ENCODE measurements at places on chromosomes 7 and 10.

DNA sequence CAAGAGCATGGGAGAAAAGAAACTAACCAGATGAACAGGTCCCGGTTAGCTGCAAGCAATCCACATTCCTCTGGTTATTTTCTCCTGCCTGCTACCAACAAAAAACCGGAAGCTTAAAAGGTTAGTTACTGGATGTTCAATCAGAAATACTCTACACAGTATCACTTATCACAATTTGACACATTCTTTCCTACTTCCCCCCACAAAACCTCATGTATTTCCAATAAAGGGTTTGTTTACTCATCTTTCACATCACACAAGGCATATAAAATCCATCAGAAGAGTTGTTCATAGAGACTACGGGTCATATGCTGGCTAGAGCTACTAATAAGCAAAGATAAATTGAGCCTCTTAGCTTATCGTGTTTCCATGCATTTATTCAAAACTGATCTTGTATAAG, 4.8 kb downstream of the SLC25A28 start:
- no peak for DNase-seq

- no peak for DNase-seq
These were observed 1.2 kb downstream of the ZMYND11 start for GRCh38 chr10:136465-136762.

GRCh38 chr10:26367771-26368170, 70.4 kb upstream of the APBB1IP start:
- peak; percentile 11 for DNase-seq

DNA sequence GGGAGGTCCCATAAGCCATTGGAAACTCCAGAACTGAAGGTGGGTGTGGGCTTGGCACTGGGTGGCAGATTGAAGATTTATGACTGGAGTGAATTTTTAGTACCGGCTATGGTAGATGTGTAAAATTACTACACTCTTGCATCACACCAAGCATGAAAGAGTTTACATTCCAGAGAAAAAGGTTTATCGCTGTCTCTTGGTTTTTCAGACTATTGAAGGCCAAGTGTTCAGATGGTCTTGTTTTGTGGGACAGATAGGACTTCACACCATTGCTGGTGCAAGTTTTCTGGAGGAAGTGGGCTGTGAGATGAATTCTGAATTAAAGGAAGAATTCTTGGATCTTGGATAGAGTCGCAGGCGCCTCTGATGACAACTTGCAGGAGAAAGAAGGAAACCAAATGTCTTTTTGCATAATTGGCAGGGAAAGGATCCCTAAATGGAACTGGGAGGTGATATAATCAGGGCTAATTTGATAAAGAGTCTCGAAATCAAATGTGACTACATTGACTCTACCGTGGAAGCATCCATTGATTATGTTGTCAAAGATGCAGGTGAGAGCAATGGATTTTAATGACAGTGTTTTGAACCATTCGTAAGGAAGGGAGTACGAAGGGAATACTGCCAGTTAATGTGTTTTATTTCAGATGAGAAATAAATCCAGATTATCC, 14.2 kb upstream of the NMT2 start:
- no peak for DNase-seq

DNA sequence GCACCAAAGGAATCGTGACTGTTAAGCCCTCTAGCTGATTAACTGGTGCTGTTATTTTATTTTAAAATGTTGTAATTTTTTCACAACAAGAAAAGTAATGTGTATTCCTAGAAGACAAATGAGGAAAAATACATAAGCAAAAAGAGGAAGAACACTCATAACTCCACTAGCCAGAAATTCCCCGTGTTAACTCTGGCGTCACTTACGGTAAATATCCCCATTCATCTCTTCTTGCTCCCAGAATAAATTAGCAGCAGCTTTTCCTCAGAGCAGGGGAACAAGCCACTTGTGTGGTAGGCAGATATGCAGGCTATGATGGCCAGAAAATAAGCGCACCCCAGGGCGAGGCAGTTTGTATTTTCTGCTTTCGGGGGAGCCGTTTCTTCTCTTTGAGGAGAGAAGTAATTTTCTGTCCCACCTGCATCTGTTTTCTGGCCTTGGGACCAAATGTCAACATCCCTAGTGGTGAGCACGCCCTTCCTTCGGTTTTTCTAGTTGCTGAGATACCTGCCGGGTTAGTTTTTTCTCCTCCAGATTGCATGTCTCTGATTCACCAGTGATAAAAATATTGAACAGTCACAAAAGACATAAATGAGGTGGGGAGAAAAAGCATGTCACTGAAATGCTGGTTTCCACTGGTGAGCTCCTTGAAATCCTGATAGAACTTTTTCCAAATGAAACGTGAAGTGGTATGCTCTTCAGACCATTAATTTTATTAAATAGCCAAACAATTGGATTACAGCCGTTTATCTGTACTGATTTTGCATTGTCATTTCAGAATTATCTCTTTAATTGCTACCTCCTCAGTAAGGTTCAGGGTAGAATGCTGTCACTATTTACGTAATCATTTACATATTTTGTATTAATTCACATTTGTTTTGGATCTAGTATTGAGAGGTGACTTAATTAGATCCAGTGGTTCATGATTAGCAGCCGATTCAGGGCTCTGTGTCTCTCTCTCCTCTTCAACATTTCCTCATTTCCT, 268.1 kb downstream of the CAMK1D start:
- no peak for DNase-seq

DNA sequence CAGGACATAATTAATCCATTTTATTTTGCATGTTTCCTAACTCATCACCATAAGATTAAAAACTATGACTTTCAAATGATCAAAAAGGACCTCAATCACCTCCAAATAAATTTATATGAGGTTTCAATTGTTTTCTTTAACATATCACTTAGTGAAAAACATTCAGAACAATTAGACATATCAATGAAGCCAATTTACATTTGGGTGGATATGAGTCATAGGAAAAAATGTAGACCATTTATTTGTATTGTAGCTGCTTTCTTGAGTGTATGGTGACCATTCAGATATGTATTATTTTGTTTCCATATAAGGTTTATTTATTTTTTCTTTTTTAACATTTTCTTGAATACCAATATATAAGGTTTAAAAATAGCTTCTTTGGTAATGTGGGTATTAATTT, 13.3 kb upstream of the EXOC6 start:
- DNase-seq, result no peak

GRCh38 chr10:125882596-125882995, 1.5 kb upstream of the DHX32 start:
- no peak for DNase-seq

GRCh38 chr7:32219416-32219815, 149.2 kb upstream of the PDE1C start:
- no peak for DNase-seq

DNA sequence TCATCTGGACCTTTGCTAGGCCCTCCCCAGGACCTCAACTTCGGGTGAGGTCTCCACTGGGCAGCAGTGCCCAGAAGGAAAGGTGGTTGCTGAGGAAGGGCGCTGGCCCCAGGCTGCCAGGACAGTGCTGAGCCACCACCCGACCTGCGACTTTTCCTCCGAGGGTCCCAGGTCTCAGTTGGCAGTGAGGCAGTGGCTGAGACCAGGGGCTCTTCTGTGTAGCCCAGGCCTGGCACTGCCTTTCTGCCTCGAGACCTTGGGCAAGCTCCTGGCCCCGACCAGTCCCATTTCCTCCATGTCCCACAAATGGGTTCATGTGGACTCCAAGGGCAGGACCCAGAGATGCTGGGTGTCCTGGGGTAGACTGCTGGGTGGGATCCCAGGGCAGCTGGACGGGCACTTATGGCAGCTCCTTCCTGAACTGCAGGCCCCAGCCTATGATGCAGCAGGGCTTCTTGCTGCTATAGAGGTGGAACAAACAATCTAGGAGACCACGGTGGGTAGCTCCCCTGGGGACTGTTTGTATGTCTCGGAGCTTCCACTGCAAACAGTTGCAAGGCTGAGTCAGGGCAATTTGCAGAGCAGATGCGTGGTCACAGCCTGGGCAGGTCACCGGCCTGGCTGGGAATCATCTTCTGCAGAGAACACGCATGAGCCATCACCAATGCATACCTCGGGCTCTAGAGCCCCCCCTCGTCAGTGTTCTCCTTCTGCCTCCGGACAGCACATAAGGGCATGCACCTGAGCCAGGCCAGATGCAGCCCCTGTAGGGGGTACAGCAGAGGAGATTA, 17.9 kb upstream of the LRRC18 start:
- DNase-seq, result no peak

DNA sequence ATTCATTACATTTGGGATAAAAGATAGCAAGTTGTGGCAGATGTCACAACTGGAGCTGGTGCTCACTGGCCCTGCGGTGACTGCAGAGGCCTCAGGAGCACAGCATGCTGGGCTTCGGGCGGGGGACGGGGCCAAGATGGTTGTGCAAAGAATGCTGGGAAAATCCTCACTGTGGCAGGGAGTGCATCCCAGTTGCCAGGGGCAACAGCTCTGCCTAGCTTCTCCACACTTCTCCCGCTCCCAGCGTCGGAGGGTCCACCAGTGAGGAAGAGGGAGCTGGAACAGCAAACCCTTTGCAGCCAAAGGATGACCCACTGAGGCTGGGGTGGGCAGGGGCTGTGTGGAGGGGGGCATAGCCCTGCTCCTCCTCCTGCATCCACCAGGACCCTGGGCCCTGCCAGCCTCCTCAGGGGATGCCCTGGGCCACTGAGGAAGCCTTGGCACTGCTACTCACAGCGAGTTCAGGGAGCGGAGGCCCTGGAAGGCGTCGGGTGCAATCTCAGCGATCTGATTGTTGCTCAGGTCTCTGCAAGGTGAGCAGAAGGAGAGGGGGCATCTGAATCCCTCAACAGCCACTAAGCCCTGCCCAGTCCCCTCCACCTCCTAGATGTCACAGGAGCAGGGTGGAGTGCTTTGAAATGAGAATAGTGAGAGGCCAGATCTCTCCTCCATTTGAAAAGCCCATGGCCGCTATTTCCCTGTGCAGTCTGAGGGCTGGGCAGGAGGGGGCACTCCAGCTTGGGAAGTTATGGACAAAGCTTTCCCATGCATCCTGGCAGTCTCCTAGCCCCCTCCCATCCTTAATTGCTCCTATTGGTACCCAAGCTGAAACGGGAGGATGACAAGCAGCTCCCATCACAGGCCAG, 126.5 kb downstream of the SLIT1 start:
- no peak for DNase-seq

GRCh38 chr10:43389867-43390266, 18.4 kb downstream of the FXYD4 start:
- DNase-seq, result no peak

GRCh38 chr10:99057936-99058690, 177.5 kb downstream of the HPSE2 start:
- DNase-seq, result no peak

- DNase-seq, result no peak
These were observed 62.1 kb upstream of the EFCAB10 start for GRCh38 chr7:105643384-105643783.

GRCh38 chr7:54859066-54859465, 100.1 kb upstream of the SEC61G start:
- DNase-seq, result no peak

DNA sequence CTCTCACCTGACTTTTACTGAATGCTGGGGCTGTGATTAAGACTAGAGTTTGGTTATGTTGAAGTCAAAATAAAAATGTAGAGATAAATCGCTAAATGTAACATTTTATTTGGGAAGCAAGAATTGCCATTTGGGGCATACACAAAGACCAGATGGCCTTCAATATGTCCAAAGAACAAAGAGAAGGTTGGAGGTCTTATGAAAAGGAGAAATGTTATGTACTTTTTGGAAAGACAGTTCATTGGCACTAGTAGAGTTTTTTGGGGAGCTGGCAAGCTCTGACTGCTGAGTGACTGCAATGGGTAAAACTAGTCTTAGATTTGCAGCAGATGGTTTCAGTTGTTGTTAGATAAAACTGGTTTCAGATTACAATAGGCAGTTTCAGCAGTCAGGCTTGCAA, 35.6 kb upstream of the GALNT17 start:
- DNase-seq, result no peak

DNA sequence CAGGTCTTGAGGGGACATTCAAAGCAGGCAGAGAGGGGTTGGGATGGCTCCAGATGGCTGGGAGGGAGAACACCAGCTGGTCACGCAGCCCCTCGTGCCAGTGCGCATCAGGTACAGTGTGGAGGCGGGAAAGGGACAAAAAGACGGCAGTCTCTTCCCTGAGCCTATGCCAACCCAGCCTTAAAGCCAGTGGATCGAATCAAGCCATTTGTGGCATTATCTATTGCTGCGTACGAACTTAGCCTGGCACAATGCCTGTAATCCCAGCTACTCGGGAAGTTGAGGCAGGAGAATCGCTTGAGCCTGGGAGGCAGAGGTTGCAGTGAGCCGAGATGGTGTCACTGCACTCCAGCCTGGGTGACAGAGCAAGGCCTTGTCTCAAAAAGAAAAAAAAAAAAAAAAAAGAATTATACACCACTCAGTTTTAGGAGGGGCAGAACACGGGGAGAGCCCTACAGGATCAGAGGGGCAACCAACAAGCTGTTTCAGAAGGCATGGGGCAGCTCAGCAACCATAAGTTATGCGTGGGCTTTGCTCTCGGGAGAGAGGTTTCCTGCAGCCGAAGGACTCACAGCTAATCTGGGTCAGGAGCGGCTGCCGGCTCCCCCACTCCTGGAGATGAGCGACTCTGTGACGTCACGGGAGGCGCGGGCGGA, 356 bp upstream of the NDUFB2 start:
- peak; percentile 95 for DNase-seq

GRCh38 chr7:47538846-47539311, 43.0 kb downstream of the TNS3 start:
- no peak for DNase-seq

DNA sequence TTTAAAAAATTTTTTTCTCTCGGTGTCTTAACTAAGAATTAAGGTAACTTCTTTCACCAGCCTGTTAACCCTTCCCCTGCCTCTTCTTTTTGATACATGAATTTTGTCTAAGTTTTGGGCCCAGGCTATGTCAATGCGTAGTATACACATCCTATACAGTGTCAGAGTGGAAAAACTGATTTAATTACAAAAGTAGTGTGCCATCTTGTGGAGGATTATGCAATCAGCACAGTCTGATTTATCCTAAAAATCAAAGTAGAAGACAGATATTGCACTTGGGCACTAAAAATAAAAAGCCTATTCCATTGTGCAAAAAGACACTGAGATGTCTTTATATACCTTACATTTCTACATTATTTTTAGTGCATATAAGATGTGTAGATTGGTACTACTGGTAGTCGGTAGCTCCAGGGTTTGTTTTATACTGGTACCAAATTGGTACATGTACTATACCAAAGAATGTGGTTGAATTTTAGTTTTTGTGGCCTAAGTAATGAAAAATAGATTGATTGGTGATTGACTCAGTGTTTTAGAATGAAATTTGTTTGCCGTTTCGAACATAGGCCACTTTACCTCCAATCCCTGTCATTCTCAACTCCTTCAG, 96.6 kb downstream of the MKLN1 start:
- no peak for DNase-seq

- DNase-seq, result no peak
These were observed 107.4 kb upstream of the KLF14 start for GRCh38 chr7:130841416-130841815.

DNA sequence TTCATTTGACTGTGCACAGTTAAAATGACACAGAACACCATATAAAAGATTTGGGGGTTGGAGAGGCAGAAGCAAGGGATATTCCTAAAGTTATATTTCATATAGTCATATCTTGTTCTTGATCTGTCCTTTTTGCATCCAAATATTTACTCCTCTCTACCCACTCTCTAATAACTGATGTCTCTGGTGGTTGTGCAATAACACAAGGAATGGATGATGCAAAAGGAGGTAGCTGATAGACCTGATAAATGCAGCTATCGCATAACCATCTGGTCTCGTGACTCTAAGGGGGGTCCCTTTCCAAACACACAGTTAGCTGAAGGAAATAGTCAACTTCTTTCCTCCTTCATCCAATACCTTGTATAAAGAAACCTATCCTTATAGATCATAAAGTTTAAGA, 123.1 kb downstream of the POLR1F start:
- no peak for DNase-seq

Data from activated CD4-positive, alpha-beta T cell treated with anti-CD3 and anti-CD28 coated beads for 4 hours (primary cell).